ENCODE measurements at places on chromosomes 3 and 15.

DNA sequence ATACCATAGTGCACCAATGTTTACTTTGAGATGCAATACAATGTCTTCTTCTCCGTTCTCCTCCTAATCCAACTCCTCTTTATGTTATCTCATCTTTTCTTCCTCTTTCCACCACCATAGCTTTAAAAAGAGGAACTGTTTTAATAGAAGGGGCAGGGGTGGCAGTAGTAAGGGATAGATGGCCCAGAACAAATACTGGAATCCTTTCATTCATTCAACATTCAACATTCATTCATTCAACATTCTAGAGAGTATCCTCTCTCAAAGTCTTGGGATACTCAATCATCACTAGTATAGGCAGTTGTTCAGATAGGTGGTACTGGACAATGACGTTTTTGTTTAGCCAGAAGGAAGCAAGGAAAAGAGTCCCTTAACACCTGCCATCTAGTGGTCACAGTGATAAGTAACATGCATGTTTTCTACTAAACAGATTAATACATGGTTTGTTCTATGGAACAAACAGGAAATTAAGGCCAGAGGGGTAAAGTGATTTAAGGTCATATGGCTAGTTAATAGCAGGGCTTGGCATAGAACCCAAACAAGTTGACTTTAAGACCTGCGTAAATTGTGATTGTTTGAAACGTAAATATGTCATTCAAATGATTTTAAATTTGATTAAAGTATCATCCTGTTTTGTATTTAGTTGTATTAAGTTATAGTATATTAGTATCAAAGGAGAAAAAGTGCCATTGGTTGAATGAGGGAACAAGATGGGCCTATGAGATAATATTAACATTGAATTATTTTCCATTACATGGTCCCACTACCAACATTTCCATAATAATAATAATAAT is 26.9 kb upstream of the EHHADH start:
- DNase-seq: no peak

DNA sequence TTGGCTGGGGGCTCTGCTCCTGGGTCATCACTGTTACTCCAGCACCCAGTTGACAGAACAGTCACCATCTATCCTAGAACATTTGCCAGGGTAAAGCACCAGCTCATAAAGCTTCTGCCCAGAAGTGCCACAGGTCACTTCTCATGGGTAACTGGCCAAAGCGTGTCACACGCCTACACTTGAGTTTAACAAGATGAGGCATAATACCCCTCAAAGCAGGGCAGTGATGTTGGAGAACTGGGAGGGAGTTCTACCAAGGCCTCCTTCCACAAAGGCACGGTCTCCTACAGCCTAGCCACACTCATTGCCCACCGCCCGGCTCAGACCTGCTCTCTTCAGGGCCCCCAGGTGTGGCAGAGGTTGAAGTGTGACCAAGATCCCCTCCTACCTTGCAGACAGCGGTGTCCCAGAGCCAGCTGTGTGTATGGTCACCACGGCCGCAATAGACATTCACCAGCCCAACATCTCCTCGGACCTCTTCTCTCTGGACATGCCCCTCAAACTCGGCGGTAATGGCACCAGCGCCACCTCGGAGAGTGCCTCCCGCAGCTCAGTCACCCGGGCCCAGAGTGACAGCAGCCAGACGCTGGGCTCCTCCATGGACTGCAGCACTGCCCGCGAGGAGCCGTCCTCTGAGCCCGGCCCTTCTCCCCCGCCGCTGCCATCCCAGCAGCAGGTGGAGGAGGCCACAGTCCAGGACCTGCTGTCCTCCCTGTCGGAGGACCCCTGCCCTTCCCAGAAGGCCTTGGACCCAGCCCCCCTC is 107.7 kb downstream of the ETFA start:
- no peak for DNase-seq

DNA sequence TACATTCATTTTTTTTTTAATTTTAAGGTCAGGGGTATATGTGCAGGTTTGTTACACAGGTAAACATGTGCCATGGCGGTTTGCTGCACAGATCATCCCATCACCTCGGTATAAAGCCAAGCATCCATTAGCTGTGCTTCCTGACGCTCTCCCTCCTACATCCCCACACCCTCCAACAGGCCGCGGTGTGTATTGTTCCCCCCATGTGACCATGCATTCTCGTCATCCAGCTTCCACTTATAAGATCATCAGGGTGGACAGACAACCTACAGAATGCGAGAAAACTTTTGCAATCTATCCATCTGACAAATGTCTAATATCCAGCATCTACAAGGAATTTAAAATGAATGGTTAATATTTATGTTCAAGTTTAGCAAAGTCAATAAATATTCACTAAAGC is 19.4 kb downstream of the ILDR1 start:
- no peak for DNase-seq

DNA sequence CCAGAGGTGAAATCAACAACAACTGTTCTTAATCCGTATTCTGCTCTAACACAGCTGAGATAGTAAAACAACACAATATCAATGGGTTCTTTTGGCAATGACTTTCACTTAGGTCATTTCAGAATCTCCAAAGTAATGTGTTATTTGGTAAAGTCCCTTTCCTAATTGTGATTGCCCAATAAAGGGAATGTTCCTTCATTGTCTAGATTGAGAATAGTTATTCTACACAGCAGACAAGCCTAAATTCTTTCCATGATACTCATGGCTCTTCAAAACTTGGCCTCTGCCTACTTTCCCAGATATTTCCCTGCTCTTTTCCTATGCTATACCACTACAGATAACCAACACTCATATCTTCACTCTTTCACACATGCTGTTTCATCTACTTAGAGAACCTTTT is 219.8 kb downstream of the FMN1 start:
- no peak for DNase-seq

DNA sequence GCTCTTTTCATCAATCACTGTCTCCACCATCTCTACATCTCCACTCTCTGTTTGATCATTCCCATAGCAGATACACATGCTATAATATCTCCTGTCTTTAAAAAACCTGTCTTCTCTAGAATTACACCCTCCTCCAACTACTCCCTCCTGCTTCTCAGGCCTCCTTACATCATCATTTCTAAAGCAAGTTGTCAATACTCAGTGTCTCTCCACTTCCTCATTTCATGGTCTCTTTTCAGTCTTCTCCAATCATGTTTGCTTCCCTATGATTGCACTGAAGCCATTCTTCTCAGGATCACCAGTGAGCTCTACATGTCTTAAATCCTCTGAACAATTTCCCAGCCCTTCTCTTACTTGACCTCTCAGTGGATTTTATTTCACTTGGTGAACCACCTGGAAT is 87.0 kb upstream of the ZNF280D start:
- DNase-seq: no peak

GRCh38 chr15:67109141-67110034 is 44.0 kb downstream of the SMAD3 start:
- no peak for DNase-seq
